ENCODE measurements at places on chromosomes 4 and X. TPM values are rescaled to one million over a fixed set of nuclear protein-coding genes. Genes with fewer than 3 reads are reported as not detected.

GRCh38 chrX:65706041-65706828, 38.8 kb downstream of the MSN start:
- peak; percentile 9 for DNase-seq

- DNase-seq = peak; percentile 21
Measured at GRCh38 chr4:183588169-183588675, 70.8 kb downstream of the RWDD4 start.

Gene ARHGAP6
- 45.0 TPM for total RNA-seq

Gene SLAIN2
- 92.5 TPM for total RNA-seq

GRCh38 chr4:8040607-8041006, 100.9 kb upstream of the AFAP1 start:
- DNase-seq = peak; percentile 17

GRCh38 chr4:112884406-112884805, 165.0 kb upstream of the ANK2 start:
- DNase-seq = no peak

Gene TSPAN7
- 23.1 TPM for total RNA-seq

Gene RNF128
- 0.18 TPM for total RNA-seq

DNA sequence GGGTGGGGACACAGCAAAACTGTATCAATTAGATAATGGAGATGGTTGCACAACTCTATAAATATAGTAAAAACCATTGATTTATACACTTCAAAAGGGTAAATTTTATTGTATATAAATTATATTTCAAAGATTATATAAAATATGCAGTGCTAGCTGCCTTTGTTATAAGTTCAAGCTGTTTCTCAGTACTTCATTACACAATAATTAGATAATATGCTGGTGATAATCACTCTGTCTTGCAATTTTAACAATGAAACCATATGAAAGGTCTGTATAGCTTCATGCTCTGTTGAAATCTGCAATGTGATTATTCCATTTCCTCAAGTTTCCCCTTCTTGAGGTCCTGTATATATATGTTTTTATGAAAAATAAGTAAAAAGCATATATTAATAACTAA, 73.4 kb upstream of the PLS3 start:
- peak; percentile 31 for DNase-seq

DNA sequence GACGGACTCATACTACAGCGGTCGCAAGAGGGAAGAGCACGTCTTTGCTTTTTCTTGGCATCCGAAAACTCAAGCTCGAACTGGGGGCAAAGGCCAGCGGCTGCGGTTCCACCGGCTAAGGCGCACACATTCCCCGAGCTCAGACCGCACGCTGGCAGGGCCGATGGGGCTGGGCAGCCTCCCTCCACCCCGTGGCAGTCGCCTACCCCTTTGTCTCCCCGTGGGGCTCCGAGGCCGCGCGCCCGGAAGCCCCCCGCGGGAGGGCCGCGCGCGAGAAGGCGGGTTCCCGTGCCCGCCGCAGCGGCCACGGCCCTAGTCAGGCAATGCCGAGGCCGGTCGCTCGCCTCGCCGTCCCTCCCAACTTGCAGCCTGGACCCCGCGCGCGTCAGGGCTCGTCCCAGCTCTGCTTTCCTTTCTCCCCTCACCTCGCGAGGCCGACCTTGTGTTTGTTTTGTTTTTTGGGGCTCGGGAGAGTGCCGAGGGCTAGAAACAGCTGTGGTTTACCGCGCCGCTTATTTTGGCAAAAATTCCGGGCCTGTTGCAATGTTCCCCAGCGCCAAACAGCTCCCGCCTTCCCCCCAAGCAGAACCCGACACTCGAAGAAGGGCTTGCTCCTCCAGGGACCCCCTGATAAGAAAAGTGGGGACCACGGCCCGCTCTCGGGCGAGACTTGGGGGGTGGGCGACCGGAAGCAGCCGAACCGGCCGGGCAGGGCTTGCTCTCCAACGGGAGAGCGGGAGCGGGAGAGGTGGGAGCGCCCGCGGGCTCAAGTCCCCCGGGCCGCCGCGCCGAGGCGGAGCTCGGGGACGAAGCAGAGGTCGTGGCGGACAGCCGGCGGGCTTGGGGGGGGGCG, 561 bp upstream of the N4BP2 start:
- peak; percentile 66 for DNase-seq

Gene EIF4E
- 72.3 TPM for total RNA-seq

Gene PYURF
- 80.5 TPM for total RNA-seq
